Activated CD4-positive, alpha-beta T cell treated with anti-CD3 and anti-CD28 coated beads, Interleukin-2, amount 50 U/mL, for 16 hours (primary cell): ENCODE measurements at places on chromosomes 3 and 15.

- DNase-seq = no peak
Observed at GRCh38 chr3:175726228-175726627, 867.1 kb downstream of the NAALADL2 start.

DNA sequence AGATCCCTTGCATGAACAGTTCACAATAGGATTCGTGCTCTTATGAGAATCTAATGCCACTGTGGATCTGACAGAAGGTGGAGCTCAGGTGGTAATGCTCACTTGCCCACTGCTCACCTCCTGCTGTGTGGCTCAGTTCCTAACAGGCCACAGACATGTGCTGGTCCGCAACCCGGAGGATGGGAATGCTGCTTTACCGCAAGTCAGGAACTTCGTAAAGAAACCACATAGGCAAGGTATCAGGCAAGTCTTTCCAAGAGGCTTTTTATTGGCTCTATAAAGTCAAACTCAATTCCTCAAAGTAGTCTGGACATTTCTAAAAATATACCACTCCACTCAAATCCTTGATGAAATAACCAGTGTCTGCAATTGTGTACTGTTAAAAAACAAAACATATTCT is 56.1 kb downstream of the OSTN start:
- no peak for DNase-seq

DNA sequence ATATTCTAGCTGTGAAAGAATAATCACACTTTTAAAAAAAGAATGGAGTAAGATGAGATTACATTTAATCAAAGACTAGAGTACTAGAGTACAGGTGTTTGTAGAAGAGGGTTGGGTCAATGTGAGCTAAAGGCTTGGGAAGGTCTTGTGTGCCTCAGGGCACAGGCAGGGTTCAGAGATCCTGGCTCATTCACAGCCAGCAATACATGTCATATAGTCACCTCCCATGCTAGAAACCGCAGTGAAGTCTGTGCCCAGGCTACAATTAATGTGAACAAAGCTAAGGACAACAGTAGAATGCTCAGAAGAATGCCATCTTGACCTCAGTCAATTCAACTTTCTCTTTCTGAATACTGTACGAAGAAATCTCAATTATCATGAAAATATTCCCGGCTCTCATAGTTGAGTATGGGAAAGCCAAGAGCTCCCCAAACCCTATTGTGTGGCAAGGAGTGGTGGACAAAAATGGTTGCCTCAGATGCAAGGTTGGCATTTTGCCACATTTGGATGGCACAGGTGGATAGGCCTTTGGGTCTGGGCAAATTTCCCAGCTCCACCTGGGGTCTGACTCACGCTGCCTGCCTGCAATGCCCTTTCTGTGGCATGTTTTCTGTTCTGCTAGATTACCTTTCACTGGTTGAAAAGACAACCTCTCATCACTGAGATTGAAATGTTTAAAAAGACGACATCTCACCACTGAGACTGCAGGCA is 70.2 kb downstream of the NMD3 start:
- DNase-seq = no peak

DNA sequence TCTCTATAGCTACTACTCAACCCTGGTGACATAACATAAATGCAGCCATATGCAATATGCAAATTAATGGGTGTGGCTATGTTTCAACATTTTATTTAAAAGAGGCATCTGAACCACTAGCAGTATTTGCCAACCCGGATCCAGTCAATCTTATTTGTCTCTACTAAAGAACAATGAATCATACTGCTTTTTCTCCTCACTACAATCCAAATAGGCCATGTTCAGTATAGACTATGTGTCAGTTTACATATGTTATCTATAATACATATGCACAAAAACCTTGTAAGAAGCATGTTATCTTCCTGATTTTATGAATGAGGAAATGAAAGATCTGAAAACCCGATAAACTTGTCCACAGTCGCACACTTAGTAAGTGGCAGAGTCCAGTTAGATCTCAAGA is 125.7 kb downstream of the STAG1 start:
- DNase-seq = no peak

GRCh38 chr3:75218577-75218976 is 445.6 kb upstream of the FRG2C start:
- DNase-seq = no peak

DNA sequence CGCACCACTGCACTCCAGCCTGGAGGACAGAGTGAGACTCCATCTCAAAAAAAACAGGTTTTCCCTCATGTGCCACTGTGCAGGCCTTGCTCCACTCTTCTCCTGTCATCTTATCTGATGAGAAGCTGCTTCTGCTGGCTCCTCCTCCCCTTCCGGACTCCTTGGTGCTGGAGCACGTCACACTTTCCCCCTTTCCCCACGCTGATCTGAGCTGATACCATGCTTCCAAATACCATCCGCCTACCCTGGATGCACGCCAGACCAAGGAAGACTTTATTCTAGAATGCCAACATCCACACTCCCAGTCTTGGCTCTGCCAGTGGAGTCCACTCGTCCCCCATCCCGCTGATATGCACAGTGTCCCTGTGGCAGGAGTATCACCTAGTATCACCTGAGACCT is 31.3 kb downstream of the HOMER2 start:
- DNase-seq = no peak

- no peak for DNase-seq
Observed at GRCh38 chr15:81069356-81069755, 64.7 kb upstream of the CFAP161 start.

DNA sequence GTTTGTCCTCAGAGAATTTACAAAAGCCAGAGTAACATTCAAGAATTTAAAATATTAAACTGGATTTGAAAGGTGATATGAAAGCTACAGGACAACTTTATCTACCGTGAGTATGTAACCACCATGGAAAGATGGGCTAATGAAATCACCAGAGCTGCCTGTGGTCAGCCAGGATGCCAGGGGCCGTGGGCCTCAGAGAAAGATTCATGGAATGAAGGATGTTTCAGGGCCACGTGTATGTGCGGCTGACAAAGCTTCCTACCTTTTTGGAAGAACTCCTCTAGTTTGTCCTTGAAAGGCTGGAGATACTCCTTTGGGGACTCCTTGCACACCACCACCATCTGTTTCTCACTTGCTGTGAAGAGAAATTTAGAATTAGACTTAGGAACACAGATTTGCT is 138.9 kb downstream of the GREM1 start:
- DNase-seq = no peak

- no peak for DNase-seq
Observed at GRCh38 chr3:127771746-127772145, 50.6 kb downstream of the MGLL start.

GRCh38 chr3:26259176-26259575 is 363.4 kb upstream of the LRRC3B start:
- no peak for DNase-seq

GRCh38 chr3:129336093-129336706 is 57.5 kb downstream of the HMCES start:
- DNase-seq = no peak

DNA sequence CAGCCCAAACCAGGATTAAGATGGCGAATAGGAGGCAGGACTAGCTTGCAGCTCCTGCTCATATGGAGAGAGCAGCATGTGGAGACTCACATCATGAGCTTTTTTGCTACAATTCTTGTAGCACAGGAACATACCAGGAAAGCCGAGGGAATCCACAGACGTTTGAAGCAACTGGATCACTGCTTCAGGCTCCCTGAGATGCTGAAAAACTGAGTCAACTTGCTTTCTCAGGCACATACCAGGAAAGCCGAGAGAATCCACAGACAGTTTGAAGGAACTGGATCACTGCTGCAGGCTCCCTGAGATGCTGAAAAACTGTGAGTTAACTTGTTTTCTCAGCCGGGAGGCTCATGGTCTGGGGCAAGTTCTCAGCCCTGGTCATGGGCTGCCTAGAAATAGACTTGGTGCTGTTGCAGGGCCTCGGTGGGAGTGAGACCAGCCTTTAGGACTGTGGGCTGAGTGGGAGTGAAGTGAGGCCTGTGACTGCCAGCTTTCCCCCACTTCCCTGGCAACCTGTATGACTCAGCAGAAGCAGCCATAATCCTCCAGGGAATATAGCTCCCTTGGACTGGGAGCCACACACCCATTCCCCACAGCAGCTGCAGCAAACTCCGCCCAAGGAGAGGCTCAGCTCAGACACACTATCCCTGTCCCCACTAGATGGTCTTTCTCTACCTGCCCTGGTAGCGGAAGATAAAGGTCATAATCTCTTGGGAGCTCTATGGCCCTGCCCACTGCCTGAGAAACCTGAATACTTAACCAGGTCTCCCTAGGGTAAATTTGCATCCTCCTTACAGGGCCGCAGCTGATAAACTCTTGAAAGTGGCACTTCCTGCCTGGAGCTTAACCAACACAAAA is 51.9 kb upstream of the PFN2 start:
- no peak for DNase-seq

GRCh38 chr3:8766148-8766547 is 3.3 kb downstream of the OXTR start:
- no peak for DNase-seq

DNA sequence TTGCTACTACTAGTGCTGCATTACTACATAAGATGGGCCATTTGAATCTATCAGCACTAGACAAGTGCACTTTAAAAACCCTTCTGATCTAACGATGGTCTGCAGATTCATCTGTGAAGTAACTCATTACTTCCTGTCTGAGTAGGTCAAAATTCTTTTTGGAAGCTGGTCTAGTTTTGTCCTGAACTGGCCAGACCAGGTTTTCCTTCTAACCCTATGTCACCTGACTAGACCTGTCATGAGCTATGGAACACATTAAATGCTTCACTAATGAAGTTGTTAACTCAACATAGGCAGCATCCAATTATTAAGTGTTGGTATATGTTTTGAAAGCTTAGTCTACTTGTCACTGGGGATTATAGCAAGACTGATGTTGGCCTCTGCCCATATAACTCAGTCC is 10.1 kb upstream of the RBM5 start:
- no peak for DNase-seq

DNA sequence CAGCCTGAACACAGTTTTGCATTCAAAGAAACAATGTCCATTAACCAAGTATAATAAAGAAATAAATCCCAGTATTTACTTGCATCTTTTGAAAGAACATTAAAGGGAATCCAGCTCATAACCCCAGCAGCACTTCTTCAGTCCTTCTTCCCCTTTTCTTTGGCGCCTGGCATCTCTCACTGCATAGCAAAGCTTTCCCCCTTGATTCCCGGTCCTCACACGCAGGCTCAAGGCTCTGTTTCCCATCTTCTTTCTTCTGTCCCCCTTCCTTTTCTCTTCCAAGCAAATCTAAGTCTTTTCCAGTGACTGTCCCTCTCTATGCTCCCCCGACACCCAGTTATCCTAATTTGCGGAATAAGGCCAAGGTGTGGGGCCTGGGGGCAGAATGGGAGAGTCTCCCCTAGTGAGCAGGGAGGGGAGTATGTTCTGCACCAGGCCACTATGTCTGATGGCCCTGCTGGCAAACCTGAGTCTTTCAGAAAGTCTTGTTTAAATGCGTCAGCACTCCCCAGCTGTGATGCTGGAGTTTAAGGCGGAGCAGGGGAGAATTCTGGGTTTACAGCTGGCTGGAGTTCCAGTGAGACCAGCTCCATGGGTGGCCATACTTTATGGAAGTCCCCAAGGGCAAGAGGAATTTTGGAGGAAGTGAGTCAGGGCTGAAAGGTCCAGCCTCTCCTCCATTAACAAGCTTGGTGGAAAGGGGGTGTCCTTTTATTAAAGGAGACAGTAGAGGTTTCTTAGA is 42.1 kb downstream of the GOLGA6A start:
- no peak for DNase-seq

- DNase-seq = peak; percentile 100
Observed at GRCh38 chr3:50298836-50299637, at the start of the genes HYAL3 and NAA80. TSS of gene HYAL3 (minus strand) at chr3:50299405. CDS start at chr3:50295602, 3,803 bp downstream. TSS of gene NAA80 (minus strand) at chr3:50299405. CDS start at chr3:50297463, 1,942 bp downstream.

GRCh38 chr3:127064391-127065137 is 81.6 kb downstream of the PLXNA1 start:
- DNase-seq = no peak

DNA sequence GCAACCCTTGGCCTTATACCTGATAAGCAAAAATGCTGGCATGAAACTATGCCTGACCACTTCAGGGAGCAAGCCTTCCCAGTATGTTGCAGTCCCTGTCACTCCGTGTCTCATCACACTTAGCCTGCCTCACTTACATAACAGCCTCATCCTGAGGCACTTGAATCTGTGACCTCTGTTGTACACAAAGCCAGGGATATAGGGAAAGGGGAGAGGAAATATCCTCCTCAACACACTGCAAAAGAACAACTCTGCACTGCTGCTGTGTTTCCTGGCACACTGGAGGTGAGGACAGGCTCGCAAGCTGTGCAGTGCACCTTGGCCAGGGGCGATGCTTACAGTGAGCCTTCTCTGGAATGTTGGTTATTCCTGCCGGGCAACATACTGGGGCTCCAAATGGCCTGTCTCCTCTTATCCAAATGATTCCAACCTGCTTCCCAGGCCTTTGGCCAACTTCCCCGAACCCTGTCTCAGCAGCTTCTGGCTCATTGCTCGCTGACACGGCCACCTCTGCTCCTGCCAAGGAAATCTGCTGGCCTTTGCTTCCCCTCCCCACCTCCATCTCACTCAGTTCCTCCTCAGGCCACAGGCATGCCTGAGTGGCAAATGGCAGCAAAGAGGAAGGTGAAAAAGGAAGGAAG is 109.2 kb downstream of the CD47 start:
- no peak for DNase-seq

- no peak for DNase-seq
Observed at GRCh38 chr3:177468816-177469215, 271.5 kb upstream of the TBL1XR1 start.
